ENCODE measurements at places on chromosomes 7 and 10. TPM values are rescaled to one million over a fixed set of nuclear protein-coding genes. Genes with fewer than 3 reads are reported as not detected.

CPA2 gene
- not detected for total RNA-seq

GRCh38 chr7:21893401-21893800 lies 52.3 kb downstream of the CDCA7L start:
- DNase-seq, result no peak

DNA sequence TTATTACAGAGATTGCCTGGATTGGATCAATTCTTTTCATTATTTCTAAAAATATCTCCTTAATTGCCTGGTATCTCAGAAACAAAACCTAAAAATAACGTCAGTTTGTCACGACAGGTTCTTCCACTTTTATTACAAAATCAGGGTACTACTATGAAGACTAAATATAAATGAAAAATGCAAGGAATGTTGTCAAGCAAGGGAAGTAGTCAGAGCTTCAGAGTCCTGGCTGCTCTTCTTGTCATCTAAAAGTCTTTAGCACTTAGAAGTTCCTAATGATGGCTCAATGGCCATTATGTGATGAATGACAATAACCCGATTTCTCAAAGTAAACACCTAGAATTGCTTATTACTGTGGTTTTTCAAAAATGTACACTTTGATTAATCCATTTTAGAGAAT lies 192.2 kb downstream of the SEMA3A start:
- no peak for DNase-seq

GRCh38 chr10:13563481-13564445 lies 23.0 kb upstream of the PRPF18 start:
- no peak for DNase-seq

MYL10 gene
- not detected for total RNA-seq

ADAM12 gene
- 2.6 TPM for total RNA-seq

DNA sequence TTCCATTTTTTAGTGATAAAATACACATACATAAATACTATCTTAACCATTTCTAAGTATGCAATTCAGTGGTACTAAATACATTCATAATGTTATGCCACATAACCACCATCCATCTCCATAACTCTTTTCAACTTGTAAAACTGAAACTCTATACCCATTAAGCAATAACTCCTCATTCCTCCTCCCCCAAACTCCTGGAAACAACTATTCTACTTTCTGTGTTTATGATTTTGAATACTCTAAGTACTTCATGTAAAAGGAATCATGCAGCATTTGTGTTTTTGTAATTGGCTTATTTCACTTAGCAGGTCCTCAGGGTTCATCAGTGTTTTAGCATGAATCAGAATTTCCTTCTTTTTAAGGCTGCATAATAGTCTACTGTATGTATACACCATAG lies 131.8 kb downstream of the TES start:
- DNase-seq, result no peak

DNA sequence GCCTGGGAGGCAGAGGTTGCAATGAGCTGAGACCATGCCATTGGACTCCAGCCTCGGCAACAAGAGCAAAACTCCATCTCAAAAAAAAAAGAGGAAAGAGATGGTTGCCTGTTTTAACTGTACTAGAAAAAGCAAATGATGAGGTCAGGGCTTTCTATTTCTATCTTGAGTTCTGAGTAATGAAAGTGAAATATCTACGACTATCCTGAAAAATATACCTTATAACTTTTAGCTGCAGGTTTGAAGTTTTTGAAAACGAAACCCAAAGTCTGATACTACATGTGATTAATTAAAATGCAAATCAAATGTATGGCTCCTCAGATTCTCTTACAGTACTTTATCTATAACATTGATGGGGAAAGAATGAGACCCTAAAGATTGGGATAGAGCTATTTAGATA lies 636.2 kb upstream of the LRRN3 start:
- DNase-seq, result no peak

ENKUR gene
- total RNA-seq, result not detected

GRCh38 chr10:21895932-21896331 lies 107.6 kb downstream of the DNAJC1 start:
- no peak for DNase-seq
